ENCODE measurements at places on chromosomes 16 and 17. TPM values are rescaled to one million over a fixed set of nuclear protein-coding genes. Genes with fewer than 3 reads are reported as not detected.

DNA sequence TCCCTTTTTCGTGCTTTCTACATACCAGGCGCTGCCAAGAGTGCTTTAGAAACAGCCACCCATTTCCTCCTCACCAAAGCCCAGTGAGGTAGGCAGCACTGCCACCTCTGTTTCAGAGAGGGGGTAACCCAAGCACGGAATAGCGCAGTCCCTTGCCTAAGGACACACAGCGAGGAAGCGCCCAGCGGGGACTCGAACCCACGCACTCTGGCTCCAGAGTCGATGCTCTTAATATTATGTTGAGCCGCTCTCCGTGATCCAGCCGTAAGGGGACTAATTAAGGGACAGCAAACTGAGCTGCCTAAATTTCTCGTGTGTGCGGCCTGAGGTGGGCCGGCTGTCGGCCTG, 497 bp downstream of the CES1 start:
- no peak overlapping the region for H3K27ac ChIP-seq
- no peaks in the 10 kb centered on the region for H3K27me3 ChIP-seq
- H3K4me3 ChIP-seq: peak overlapping the region; percentile 21
- no peaks in the 10 kb centered on the region for H3K4me1 ChIP-seq
- H3K36me3 ChIP-seq: no peaks in the 10 kb centered on the region

DNA sequence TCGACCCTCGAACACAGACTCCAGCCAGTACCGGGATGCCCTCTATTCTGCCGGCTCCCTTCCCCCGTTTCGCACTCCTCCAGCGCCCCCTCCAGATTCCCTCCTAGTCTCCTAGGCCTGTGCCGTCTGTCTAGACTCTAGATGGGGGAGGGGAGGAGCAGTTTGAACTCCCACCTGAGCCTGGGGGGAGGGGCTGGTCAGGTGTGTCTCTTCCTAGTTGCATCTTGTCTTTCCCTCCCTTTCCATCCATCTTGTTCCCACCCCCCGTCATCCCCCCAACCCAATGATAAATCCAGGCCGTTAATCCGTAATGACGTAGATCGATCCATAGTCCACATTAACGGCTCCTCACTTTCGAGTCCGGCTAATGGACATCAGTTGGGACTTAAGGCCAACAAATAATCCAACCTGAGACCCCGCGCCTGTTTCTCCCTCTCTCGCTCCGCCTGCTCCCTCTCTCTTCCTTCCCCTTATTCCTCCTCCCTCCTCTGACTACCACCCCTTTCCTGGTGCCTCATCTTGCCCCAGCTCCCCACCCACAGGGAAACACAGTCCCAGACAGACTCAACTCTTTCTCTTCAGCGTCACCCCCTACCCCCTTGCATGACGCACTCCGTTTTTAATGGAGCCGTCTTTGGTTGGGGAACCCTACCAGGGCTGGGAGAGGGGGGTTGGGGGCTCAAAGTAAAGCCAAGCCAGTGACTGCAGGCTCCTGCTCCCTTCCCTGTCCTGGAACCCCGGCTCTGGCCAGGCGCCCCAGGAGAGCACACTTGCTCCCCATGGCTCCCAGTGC, 3.4 kb upstream of the HOXB5 start:
- H3K27me3 ChIP-seq: no peaks in the 10 kb centered on the region
- no peaks in the 10 kb centered on the region for H3K36me3 ChIP-seq
- DNase-seq: no peak
- peak overlapping the region; percentile 99 for H3K4me3 ChIP-seq
- peak overlapping the region; percentile 99 for H3K27ac ChIP-seq

DNA sequence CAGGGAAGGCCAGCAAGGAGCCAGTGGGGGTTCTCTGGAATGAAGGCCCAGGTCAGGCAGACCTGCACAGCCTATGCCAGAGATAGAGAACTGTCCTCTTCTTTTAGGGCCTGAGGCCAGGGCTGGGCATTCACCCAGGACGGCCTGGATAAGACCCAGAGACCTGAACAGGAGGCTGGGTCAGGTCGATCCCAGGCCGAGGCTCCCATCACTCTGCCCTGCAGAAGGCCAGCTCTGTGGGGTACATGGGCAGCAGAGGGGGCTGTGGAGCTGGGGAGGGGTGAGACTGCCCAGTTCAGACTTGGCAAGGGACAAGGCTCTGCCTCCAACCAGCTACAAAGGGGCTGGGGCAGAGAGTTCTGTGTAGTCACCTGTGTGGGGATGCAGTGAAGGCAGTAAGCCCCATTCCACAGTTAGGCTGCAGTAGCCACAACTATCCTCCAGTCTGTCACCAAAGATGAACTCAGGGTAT, 14.6 kb downstream of the HSD11B2 start:
- no peak overlapping the region for H3K4me3 ChIP-seq
- no peak for DNase-seq
- H3K27ac ChIP-seq: no peak overlapping the region
- H3K36me3 ChIP-seq: no peaks in the 10 kb centered on the region
- no peaks in the 10 kb centered on the region for H3K27me3 ChIP-seq

GRCh38 chr17:77205396-77206125, 64.8 kb downstream of the SEC14L1 start:
- H3K36me3 ChIP-seq: peaks cover 44% of the 10 kb centered on the region
- H3K27ac ChIP-seq: no peak overlapping the region
- no peak overlapping the region for H3K4me3 ChIP-seq
- H3K27me3 ChIP-seq: no peaks in the 10 kb centered on the region
- H3K4me1 ChIP-seq: peaks cover 8% of the 10 kb centered on the region

DNA sequence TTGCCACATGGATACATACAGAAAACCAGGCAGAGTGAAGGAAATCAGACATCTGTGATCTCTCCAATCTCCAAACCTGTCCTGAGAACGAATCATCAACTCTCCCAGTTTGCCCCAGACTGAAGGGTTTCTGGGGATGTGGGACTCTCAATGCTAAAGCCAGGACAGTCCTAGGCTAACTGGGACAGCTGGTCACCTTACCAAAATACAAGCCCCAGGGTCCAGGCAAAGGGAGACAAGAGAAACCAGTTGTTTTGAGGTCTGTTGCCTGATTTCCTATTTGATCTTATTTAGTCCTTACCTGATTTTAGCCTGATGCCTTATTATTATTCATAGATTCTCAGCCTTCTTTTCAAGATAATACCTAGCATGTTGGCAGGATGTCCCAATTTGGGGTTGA, 51.7 kb upstream of the TAC4 start:
- DNase-seq: no peak
- H3K27me3 ChIP-seq: peaks cover 16% of the 10 kb centered on the region
- H3K27ac ChIP-seq: no peak overlapping the region
- H3K4me3 ChIP-seq: no peak overlapping the region

The GRB7 gene
- 2.8 TPM for total RNA-seq

DNA sequence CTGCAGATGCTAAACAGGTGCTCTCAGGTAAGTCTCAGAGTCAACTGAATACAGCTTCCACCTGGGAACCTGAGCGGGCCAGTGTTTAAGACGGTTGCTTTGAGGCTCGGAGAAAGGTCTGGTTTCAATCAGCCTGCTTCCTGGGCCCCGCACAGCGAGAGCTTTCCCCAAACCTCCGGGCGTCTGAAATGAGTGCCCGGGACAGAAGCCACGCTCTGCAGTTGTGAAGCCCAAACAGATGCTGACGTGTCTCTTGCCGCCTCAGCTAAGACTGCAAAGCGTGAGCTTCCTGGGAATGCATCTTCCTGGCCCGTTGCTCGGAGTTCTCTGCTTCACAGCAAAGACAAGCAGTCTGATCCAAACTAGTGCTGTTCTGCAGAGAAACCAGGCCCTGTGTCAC, 36.7 kb downstream of the PLXDC1 start:
- DNase-seq: no peak
- no peak overlapping the region for H3K4me3 ChIP-seq
- no peak overlapping the region for H3K27ac ChIP-seq
- H3K36me3 ChIP-seq: no peaks in the 10 kb centered on the region

DNA sequence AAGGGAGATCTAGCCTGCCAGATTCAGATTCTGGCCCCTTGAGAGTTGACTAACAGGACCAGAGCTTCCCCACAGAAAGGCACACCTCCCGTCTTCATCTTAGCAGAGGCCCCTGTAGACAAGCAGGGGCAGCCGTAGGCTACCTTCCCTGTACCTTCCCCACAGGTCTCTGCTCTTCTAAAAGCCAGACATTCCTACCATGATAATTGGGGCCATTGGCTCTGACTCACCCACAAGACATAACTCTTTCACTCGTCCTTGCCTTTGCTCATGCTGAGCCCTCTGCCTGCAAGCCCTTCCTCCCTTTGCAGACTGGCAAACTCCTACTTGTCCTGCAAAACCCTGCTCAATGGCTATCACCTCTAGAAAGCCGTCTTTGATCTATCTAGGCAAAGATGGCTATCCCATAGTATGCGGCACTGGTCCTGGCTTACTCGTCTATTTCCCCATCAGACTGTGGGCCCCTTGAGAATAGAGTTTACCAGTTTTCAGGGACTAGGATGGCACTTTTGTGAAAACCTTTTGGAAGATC, 43.8 kb downstream of the PIMREG start:
- no peaks in the 10 kb centered on the region for H3K36me3 ChIP-seq
- no peaks in the 10 kb centered on the region for H3K27me3 ChIP-seq
- DNase-seq: no peak
- H3K27ac ChIP-seq: no peak overlapping the region
- H3K4me3 ChIP-seq: no peak overlapping the region
- no peaks in the 10 kb centered on the region for H3K4me1 ChIP-seq

The AGRP gene
- total RNA-seq: not detected

DNA sequence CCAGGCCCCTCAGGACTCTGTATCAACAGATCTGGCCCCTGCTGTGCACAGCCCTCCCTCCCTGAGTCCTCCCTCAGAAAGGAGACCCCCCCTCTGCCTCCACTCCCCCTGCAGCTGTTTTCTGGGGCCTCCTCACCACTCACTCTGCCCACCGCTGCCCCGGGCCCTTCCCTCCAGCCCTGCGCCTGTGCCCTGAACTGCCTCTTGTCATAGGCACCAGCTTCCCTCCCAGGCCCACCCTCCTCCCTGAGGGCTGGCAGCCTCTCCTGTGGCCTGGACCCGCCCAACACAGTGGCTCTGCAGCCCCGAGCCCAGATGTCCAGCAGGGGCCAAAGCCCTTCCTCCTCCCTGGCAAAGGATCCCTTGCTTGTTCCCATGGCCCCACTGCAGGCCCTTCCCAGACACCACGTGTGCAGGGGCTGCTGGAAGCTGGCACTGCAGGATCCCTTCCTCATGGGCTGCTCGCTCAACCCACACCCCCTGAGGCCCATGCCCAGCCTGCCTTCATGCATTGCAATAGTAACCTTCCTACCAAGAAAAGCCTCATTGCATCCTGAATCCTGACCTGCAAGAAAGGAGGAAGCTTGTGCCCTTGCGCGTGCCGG, 25.8 kb downstream of the GNPTG start:
- peaks cover 6% of the 10 kb centered on the region for H3K4me1 ChIP-seq
- no peaks in the 10 kb centered on the region for H3K36me3 ChIP-seq
- no peak overlapping the region for H3K27ac ChIP-seq
- DNase-seq: no peak
- H3K4me3 ChIP-seq: peak overlapping the region; percentile 68

The KCNJ2 gene
- 1.5 TPM for total RNA-seq

DNA sequence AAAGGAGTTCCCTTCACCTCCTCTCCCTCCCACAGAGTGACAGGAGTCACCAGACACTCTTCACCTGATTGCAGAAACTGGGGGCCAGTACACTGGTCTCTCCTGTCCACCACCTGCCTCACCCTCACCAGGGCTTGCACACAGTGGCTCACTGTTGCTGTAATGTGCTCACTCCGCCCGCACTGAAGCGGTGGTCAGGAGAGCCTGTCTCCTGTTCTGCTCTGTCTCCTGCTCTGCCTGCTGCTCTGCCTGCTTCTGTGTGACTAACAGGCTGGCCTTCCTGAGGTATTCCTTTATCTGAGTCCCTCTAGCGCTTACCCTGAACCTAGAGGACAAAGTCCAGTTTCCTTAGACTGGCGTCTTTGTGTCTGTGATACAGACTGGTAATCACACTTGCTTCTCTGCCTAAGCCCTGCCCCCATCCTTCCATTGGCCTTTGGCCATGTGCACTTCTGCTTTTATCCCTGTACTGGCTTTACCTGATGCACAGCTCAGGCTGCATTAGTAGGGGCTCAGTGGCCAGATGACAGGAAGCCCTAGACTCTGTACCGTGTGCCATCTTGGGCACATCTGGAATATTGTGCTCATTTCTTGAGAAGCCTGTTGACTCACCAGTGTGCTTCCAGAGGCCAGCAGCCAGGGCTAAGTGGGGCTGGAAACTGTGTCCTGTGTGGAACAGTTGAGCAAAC, 13.3 kb downstream of the PROCA1 start:
- no peak overlapping the region for H3K27ac ChIP-seq
- no peaks in the 10 kb centered on the region for H3K4me1 ChIP-seq
- peaks cover 20% of the 10 kb centered on the region for H3K36me3 ChIP-seq
- no peaks in the 10 kb centered on the region for H3K27me3 ChIP-seq
- DNase-seq: no peak
- H3K4me3 ChIP-seq: no peak overlapping the region

- H3K4me1 ChIP-seq: peaks cover 43% of the 10 kb centered on the region
- H3K27me3 ChIP-seq: no peaks in the 10 kb centered on the region
- no peak overlapping the region for H3K4me3 ChIP-seq
These were observed 243.5 kb downstream of the PRKCA start for GRCh38 chr17:66545918-66546317.

The FA2H gene
- total RNA-seq: 0.15 TPM

DNA sequence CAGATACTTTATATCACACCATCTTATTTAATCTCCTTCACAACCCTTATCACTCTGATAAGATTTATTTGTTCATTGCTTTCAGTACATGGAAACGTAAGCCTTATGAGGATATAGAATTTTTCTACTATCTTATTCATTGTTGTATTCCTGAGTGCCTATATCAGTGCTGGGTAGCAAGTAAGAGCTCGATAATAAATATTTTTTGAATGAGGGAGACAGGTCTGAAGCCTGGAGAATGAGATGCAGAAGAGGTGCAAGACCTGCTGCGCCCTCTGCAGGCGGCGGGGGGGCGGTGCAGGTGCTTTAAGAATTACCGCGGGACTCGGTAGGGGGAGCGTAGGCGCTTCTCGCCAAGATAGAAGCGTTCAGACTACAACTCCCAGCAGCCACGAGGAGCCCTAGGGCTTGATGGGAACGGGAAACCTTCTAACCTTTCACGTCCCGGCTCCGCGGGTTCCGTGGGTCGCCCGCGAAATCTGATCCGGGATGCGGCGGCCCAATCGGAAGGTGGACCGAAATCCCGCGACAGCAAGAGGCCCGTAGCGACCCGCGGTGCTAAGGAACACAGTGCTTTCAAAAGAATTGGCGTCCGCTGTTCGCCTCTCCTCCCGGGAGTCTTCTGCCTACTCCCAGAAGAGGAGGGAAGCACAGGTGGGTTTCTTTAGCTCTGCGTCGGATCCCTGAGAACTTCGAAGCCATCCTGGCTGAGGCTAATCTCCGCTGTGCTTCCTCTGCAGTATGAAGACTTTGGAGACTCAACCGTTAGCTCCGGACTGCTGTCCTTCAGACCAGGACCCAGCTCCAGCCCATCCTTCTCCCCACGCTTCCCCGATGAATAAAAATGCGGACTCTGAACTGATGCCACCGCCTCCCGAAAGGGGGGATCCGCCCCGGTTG, at the start of gene WRAP53:
Gene WRAP53 (plus strand): TSS at position 570 of the 900 bp plus-strand sequence. CDS start 172 bp downstream, at position 742.
- no peaks in the 10 kb centered on the region for H3K27me3 ChIP-seq
- H3K4me3 ChIP-seq: peak within 1 kb of the TSS; percentile 97
- peak; percentile 92 for DNase-seq
- peaks cover 9% of the 10 kb centered on the region for H3K4me1 ChIP-seq
- peak within 1 kb of the TSS; percentile 92 for H3K27ac ChIP-seq

GRCh38 chr17:4721203-4722135, 9.8 kb upstream of the MED11 start:
- no peaks in the 10 kb centered on the region for H3K27me3 ChIP-seq
- no peaks in the 10 kb centered on the region for H3K36me3 ChIP-seq
- no peak for DNase-seq
- no peak overlapping the region for H3K4me3 ChIP-seq

The MYO15A gene
- 0.36 TPM for total RNA-seq

GRCh38 chr16:85903559-85903958, 4.6 kb downstream of the IRF8 start:
- peaks cover 10% of the 10 kb centered on the region for H3K27me3 ChIP-seq
- no peaks in the 10 kb centered on the region for H3K36me3 ChIP-seq
- no peak overlapping the region for H3K27ac ChIP-seq
- no peak overlapping the region for H3K4me3 ChIP-seq
- DNase-seq: no peak
- H3K4me1 ChIP-seq: no peaks in the 10 kb centered on the region
